ENCODE measurements at places on chromosomes 11 and 22.

DNA sequence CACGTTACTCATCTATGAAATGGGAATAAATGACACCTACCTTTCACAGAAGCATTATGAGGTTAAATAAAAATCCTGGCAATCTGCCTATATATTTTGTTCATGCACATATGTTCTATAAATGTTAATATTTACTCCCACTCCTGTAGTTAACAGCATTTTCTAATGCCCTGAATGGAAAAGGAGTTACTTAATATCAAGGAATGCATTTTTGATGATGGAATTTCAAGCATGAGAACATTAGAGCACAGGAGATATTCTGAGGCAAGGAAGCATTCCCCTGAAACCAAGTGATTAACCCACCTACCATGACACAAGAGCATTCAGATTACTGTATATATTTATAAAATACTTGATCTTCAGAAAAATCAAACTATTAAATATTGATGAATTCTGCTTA is 102.1 kb downstream of the ARHGAP32 start:
- no peak for DNase-seq

DNA sequence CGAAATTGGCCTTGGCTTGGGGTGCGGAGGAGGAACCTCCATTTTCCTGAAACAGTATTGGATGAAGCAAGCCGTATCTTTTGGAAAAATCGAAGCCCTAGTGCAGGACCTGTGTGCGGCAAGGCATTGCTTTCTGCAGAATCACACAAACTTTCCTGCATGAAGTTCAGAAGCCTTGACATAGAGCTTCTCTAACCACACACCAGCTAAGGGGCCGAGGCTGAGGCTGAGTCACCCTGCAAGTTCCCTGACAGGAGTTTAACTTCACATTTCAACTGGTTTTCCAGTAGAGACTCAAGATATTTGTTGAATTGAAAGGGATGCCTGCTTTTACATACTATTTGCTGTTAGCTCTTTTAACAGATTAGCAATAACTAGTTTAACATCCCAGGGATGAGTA is 67.8 kb downstream of the TCF20 start:
- DNase-seq: peak; percentile 52

GRCh38 chr22:47540011-47540410 is 777.6 kb downstream of the TBC1D22A start:
- DNase-seq: no peak

DNA sequence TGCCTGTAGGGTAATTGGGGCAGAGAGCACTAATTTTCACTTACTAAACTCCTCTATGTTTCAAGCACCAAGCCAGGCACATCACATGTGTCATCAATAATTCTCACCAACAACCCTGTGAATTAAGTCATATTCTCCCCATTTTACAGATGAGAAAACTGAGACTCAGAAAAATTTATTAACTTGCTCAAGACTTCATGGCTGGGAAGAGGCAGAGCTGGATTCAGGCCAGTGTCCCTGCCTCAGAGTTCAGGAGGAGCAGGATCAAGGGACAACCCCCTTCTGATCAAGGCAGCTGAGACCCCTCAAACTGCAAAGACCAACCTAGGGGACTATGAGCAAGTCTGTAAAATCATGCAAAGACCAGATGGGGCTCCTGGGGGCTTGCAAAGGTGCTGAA is 2.1 kb downstream of the SMIM35 start:
- no peak for DNase-seq

DNA sequence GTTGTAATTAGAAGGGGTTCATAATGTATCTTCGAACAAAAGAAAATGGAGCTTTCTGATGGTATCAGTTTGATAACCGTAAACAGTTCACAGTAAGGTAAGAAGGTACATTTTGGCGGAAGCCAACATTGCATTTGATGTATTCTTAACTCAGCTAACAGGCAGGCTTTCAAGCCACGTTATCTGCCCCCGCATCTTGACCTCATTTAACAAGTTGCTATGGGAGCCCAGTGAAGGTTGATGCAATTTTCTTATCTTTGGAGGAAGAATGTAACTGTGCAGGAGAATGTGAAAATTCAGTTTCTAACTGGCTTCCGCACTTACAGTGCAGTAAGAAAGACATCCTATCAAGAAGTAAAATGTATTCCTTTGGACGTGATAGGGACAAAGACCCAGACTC is 110.6 kb downstream of the ETS1 start:
- peak; percentile 88 for DNase-seq

DNA sequence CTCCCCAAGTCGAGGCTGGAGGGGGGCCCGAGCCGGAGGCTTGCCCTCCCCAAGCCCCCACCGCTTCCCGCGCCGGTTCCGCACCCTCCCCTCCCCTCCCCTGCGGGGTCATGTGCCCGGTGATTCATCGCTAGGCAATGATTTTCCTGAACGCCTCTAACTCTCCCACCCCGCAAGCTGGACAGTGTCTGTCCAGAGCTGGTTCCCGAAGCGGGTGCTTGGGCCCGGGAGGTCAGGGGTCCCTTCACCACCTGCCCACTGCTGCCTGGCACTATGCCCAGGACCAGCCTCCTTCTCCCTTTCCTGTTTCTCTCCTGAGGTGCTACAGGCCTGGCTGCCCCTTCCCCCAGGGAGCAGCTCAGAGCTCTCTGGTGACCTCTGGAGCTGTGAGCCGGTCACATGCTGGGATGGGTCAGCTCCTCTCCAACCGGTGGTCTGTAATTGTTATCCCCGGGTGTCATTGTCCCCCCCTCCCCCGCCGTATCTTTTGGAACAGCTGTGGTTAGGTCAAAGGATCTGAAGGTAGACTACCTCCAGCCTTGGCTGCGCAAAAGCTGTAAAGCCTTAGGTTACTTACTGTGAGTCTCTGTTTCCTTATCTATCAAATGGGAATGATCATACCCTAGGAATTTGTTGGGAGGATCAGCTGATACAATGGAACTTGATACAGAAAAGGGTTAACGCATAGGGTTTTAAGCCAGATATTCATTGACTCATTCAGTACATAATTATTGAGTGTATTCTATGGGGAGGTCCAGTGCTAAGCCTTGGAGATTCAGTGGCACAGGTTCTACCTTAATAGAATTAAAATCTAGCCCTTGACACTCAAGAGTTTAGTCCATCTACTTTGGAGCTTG is 753 bp downstream of the STX3 start:
- peak; percentile 24 for DNase-seq

- DNase-seq: no peak
These were observed 22.8 kb downstream of the CASP5 start for GRCh38 chr11:105000167-105000566.

GRCh38 chr11:35246745-35247144 is 107.8 kb downstream of the CD44 start:
- no peak for DNase-seq

GRCh38 chr11:82315093-82315492 is 418.6 kb downstream of the FAM181B start:
- no peak for DNase-seq

DNA sequence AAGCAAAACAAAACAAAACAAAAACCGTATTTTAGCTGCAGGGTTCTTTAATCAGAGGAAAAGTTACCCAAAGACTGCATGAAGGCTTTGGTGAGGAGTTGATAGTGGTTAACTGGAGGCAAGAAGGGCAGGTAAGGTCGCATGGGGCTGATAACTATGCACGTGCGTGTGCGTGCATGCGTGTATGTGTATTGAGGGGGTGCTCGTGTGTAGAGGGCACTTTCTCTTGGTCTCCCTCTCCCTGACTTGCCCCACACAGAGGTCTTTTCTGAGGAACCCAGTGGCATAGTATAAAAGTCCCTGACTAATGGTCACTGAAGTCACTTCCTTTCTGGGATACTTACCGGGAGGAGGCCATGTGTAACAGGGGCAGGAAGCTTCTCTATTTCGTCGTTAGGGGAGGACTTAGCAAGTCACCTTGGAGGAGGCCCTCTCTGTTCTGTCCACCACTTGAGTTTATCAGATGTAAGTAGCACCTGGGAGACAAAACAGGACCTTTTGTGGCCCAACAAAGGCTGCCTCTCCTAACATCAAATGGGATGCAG is 20.1 kb upstream of the FCHSD2 start:
- no peak for DNase-seq
